ENCODE measurements at places on chromosomes 11 and 22.

- DNase-seq = no peak
Observed at GRCh38 chr11:100297516-100297915, 389.6 kb upstream of the ARHGAP42 start.

DNA sequence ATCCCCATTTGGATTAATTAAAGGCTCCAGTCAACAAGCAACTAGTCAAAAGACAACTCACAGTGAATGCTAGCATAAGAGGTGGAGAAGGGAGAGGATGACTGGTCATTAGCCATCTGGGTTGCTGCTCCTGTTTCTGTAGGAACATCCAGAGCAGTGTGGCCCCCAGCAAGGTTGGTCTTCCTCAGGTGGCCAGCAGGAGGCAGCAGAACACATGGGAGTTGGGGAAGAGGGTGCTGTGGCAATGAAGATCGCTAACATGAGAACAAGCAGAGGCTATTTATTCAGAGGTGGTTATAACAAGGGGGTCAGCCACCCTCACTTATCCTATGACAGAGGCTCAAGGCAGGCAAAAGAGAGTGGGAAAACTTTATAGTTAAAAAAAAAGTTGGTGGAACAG, 21.3 kb downstream of the IZUMO1R start:
- DNase-seq = no peak

DNA sequence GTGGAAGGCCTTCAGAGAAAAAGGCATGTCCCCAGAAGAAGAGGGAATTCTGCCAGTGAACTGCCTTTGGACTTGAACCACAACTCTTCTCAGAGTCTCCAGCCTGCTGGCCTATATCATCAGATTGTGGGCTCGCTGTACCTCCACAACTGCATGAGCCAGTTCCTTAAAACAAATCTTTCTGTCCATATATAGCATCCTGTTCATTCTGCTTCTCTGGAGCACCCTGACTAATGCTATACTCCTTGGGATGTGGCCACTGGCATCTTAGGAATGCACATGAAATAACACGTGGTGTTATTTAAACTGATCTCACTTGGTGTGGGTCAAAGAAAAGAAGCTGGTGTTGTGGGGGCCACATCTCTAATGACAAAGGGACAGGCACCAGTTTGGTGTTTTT, 58.3 kb upstream of the VSTM5 start:
- no peak for DNase-seq

DNA sequence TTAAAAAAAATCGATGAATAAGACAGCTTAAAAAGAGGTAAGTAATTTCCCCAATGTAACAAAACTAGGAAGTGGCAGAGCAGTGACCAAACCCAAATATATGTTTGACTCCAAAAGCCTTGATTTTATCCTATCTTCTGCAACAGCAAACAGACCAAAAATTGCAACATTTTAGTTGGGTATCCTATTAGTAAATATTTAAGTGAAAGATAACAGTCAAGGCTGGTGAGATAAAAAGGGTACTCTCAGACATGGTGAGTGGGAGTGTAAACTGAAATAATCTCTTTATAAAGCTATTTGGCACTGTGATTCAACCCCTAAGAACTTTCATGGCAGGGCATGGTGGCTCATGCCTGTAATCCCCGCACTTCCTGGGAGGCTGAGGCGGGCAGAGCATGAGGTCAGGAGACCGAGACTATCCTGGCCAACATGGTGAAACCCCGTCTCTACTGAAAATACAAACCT, 1.9 kb upstream of the RDX start:
- no peak for DNase-seq

DNA sequence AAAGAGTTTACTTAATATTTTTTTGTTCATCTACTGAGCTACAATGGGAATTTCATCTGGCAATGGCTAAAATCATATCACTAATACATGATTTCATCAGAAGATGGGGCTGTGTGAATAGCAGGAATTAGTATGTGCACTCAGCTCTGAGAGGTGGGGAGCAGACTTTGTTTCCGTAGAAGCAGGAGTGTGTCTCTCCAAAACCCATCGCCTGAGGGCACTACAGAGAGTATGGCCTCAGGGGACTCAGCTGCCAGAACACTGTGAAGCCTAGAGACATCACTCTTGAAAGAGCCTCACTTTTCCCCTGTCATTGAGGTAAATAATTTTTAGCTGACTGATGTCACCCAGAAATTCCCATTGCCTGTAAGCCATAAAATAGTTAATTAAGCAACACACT, 261.4 kb upstream of the ISX start:
- no peak for DNase-seq

- no peak for DNase-seq
Observed at GRCh38 chr22:29750559-29751538, 16.0 kb downstream of the ZMAT5 start.

GRCh38 chr11:1049071-1049405, 12.5 kb upstream of the MUC6 start:
- no peak for DNase-seq

DNA sequence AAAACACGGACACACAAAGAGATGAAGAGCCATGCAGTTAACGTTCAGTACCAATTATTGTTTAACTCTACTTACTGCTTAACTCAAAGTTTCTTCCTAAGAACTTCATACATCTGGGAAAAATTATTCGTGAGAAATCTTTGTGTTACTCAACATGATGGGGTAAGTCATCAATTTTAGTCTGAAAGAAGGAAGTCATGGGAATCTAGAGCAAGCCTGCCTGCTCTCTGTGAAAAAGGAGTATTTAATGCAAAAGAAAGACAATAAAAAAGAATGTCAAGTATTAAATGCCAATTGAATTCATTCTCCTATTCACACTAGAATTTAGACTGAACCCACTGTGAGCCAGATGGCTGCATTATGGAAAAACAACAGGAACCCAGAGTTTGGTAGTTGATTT, 16.0 kb downstream of the TMEM123 start:
- no peak for DNase-seq

DNA sequence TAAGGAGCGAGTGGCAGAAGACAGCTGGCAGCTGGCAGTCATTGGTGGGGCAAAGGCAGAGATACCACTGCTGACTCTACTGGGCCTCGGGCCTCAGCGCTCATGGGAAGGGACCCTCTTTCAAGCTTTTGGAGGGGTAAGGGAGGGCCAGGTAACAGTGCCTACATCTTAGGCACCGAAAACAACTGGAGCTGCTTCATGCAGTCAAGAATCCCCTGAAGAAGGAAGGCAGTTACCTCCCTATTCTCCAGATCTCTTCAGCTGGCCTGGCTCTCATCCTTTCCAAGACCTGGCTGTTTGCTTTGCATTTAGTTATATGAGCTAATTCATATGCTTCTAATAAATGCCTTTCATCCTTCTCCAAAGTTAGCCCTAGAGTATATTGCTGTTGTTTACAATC, 15.8 kb upstream of the ZNF74 start:
- no peak for DNase-seq

- DNase-seq = peak; percentile 49
Observed at GRCh38 chr11:57527056-57527631, 3.4 kb downstream of the TIMM10 start.

- DNase-seq = peak; percentile 66
Observed at GRCh38 chr22:23849009-23850006, 8.4 kb upstream of the SLC2A11 start.

- no peak for DNase-seq
Observed at GRCh38 chr11:103803062-103803461, 233.4 kb upstream of the DDI1 start.

DNA sequence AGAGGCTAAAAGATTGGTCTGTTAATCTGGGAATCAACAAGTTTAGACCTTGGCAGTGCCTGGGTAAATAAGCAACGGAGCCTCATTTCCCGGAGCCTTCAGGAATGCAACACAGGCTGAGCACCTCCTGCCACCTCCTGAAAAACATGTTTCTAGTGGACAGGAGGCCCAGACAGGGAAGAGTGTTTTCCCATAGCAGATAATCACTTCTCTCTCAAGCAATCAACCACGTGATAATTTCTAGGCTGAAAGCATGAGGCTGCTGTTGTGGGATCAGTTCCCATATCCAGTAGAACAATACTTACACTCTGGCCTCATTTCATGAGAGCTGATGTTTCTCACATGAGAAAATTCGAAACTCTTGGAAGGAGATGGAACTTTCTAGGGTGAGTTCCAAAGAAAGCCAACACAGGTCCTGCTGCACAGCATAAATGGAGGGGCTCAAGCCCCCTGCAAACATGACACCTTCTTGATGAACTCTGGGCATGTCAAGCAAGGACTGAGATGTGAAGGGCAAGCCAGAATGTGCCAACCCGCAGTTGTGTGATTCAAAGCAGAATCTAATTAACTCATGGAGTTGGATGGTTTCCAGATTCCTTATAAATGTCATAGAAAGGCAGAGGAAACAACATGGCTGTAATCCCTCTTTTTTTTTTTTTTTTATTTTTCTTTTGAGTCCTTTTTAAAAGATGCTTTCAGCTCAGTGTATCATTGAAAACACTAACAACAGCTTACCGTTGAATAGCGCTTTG, 228.5 kb upstream of the SESN3 start:
- DNase-seq = no peak

GRCh38 chr11:75445315-75445953, 12.4 kb upstream of the KLHL35 start:
- DNase-seq = peak; percentile 42

GRCh38 chr11:62546244-62546928, at the start of gene AHNAK:
Gene AHNAK (minus strand): TSS chr11:62546806. CDS start chr11:62536098, 10,708 bp downstream.
- no peak for DNase-seq

GRCh38 chr11:61539831-61540357, 31.3 kb downstream of the LRRC10B start:
- no peak for DNase-seq

- no peak for DNase-seq
Observed at GRCh38 chr11:46003572-46003971, 81.1 kb downstream of the LARGE2 start.

- no peak for DNase-seq
Observed at GRCh38 chr22:26632422-26633155, 10.8 kb downstream of the CRYBA4 start.

DNA sequence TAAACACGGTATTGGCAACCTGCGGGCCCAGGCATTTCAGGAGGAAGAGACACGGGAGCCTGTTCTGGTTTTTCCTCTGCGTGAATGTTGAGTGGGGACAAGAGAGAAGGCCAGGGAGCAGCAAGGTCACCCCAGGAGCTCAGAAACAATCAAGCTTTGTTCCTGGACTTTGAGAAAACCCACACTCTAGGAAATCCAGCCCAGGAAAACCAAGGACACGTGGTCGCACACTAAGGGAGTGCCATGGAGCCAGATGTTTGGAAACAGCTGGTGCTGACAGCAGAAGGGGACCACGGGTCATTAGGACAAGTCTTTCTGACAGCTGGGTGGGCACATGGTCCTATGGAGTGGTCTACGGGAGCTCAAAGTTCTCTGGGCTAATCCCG, 44.1 kb downstream of the MYH9 start:
- no peak for DNase-seq

- DNase-seq = no peak
Observed at GRCh38 chr11:79237703-79238102, 203.1 kb downstream of the TENM4 start.

DNA sequence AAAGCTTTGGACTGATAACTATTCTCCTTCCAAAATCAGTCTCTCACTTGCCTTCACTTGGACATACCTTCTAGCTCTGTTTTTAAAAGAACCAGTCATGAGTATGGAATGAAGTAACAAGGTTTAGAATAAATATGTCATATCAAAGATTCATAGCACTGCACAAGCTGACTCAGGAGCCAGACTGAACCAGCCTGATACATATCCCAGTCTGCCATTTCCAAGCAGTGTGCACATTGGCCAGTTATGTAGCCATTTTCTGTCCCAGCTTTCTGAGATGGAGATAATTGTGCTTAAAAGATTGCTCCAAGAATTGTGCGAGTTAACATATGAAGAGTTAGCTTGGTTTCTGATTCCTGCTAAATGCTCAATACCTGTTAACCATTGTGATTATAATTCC, 311.3 kb downstream of the C11orf87 start:
- DNase-seq = no peak

DNA sequence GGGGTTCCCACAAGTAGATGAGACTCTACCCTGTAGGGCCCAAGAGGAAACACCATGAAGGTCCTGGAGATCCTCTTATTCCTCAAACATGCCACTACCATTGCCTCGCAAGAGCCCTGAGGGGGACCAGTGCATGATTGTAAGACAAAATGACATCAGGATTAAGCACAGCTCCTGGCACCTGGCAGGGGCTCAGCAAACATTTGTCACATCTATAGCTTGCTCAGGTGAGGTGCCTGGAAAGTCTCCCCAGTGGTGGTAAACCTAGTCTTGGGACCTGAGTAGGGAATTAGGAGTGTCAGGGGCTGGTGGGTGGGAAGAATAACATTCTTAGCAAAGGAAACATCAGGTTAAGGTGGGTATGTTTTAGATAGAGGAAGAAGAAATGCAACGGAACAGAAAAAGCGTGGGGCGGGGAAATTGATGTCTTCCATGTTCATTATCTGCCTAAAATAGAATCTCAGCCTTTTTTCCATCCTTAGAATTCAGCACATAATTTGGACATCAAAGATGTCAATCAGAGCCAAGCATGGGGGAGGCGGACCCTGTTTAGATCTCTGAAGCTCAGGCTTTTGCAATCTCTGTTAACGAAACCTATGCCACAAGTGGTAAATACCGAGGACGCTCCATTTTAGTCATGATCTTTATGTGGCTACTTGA, 924 bp downstream of the YPEL1 start:
- DNase-seq = no peak

DNA sequence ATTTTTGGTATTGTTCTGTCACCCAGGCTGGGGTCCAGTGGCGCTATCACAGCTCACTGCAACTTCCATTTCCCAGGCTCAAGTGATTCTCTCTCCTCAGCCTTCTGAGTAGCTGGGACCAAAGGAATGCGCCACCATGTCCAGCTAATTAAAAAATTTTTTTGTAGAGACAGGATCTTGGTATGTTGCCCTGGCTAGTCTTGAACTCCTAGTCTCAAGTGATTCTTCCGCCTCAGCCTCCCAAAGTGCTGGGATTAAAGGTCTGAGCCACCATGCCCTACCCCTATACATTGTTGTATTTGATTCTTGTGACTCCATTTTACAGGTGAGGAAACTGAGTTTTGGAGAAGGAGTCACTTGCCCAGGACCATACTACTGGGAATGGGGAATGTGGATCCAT, 11.9 kb downstream of the KIAA1671 start:
- no peak for DNase-seq

DNA sequence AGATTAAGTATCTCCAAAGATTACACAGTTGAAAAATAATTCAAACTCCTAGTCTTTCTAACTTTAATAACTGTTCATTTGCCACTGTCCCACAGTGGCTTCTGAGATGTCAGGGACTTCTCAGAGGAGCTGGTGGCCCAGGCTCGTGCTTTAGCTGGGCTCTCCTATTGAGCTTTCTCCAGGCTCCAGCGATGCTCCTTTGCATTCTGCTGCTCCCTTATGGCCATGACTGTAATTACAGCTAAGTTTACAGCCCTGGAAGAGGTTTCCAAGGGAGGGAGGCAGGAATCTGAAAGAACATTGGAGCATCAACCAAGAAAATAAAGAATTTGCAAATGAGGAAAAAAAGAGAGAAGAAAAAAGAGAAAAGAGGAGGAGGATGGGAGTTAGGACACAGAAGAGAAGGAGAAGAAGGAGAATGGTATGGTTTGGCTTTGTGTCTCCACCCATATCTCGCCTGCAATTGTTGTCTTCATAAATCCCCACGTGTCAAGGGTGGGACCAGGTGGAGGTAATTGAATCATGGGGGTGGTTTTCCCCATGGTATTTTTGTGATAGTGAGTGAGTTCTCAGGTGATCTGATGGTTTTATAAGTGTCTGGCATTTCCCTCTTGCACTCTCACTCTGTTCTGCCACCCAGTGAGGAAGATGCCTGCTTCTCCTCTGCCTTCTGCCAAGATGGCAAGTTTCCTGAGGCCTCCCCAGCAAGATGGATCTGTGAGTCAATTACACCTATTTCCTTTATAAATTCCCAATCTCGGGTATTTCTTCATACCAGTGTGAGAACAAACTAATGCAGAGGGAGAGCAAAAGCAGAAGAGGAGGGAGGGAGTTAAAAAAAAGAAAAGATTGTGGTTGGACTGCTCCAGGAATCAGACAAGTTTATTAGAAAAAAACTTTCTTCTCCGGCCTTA, 857.0 kb downstream of the KCNA4 start:
- DNase-seq = no peak

Measured in activated CD8-positive, alpha-beta memory T cell treated with anti-CD3 and anti-CD28 coated beads for 4 hours (primary cell).